ENCODE measurements at places on chromosomes 2 and 18. TPM values are rescaled to one million over a fixed set of nuclear protein-coding genes. Genes with fewer than 3 reads are reported as not detected.

RAX gene
- not detected for total RNA-seq

MYO5B gene
- total RNA-seq = 1.3 TPM

NEU4 gene
- total RNA-seq = not detected

CENPO gene
- 3.1 TPM for total RNA-seq

PECR gene
- 78.7 TPM for total RNA-seq

CACNB4 gene
- 2.6 TPM for total RNA-seq

NEU2 gene
- not detected for total RNA-seq

PRSS56 gene
- not detected for total RNA-seq

UGT1A4 gene
- not detected for total RNA-seq

UGT1A8 gene
- not detected for total RNA-seq

ATP8B1 gene
- total RNA-seq = 9.7 TPM

ADCYAP1 gene
- total RNA-seq = 2.4 TPM

LRRC30 gene
- not detected for total RNA-seq

ABCG8 gene
- total RNA-seq = not detected

ASAP2 gene
- 36.4 TPM for total RNA-seq

PDE6D gene
- 26.0 TPM for total RNA-seq

CCDC93 gene
- total RNA-seq = 33.0 TPM

TMEM182 gene
- total RNA-seq = 1.7 TPM

Data from subcutaneous adipose tissue (tissue), 4 donors.